Immature natural killer cell (primary cell): ENCODE measurements at places on chromosomes 5 and 9.
A peak's percentile ranks its signal among the peaks of the same experiment; 100 is the strongest.

DNA sequence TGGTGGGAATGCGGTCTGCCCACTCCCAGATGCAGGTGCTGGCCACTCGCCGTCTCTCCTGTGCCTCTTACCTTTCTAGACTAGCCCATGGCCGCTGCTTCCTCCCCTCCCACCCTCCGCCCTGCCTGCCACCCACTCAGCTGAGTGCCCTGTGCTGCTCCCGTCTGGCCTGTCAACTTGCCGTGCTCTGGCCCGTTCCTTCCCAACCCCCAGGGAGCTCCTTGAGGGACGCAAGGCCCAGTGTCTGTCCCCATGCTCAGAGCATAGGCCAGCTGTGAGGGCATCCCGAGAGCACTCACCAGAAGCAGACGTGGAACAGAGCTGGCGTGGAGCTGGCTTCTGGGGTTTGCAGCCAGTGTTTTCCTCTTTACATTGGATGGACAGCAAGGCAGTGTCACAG, 20.2 kb downstream of the HNRNPH1 start:
- H3K27ac ChIP-seq = no peak overlapping the region
- no peak for DNase-seq
- peaks cover 3% of the 10 kb centered on the region for H3K27me3 ChIP-seq
- H3K4me3 ChIP-seq = no peak overlapping the region
- H3K36me3 ChIP-seq = peaks cover 28% of the 10 kb centered on the region

DNA sequence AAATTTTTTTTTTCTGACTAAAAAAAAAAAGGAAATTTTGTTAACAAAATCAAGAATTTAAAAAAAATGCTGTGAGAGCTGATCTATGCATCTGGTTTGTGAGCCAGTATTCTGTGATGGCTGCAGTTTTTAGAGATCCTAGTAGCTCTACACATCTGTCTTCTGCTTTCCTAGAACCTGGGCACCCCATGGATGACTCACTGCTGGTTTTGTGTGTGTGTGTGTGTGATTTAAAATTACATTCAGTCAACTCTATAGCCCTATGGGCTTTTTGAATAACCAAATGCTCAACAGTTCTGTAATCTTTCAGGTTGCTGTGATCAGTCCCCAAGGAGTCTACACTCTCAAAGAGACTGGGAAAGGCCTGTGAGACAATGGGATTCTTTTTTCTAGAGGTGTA, 2.5 kb upstream of the PSMD5 start:
- DNase-seq = no peak
- peaks cover 40% of the 10 kb centered on the region for H3K4me1 ChIP-seq
- H3K4me3 ChIP-seq = peak overlapping the region; percentile 96
- peak overlapping the region; percentile 95 for H3K27ac ChIP-seq
- H3K27me3 ChIP-seq = peaks cover 2% of the 10 kb centered on the region

GRCh38 chr5:68884883-68885282, 208.9 kb upstream of the SLC30A5 start:
- H3K36me3 ChIP-seq = no peaks in the 10 kb centered on the region
- no peak overlapping the region for H3K4me3 ChIP-seq
- no peaks in the 10 kb centered on the region for H3K27me3 ChIP-seq
- no peak for DNase-seq
- no peaks in the 10 kb centered on the region for H3K4me1 ChIP-seq

- no peaks in the 10 kb centered on the region for H3K36me3 ChIP-seq
- H3K4me3 ChIP-seq = peak overlapping the region; percentile 74
- peaks cover 27% of the 10 kb centered on the region for H3K4me1 ChIP-seq
Measured at GRCh38 chr5:115068239-115069086, 101.2 kb downstream of the TRIM36 start.

DNA sequence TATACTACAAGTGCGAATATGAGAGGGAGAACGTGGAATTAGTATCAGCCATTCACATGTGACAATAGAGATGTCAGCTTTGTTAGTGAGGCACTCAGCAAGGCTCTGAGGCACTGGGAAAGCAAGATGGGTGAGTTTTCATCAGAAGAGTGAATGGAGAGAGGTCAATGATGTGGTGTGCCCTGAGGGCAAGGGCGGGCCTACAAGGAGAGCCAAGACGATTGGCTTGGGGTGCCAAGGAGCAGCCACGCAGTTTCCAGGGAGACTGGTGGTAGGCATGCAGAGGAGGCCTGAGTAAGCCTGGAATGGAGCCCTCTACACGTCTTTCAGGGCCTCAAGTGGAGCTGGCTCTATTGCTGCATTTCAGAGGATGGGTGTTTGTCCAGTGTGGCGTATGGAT, 24.7 kb downstream of the BTF3 start:
- H3K4me3 ChIP-seq = no peak overlapping the region
- no peak for DNase-seq
- H3K4me1 ChIP-seq = peaks cover 2% of the 10 kb centered on the region
- H3K27me3 ChIP-seq = peaks cover 3% of the 10 kb centered on the region
- H3K27ac ChIP-seq = no peak overlapping the region

DNA sequence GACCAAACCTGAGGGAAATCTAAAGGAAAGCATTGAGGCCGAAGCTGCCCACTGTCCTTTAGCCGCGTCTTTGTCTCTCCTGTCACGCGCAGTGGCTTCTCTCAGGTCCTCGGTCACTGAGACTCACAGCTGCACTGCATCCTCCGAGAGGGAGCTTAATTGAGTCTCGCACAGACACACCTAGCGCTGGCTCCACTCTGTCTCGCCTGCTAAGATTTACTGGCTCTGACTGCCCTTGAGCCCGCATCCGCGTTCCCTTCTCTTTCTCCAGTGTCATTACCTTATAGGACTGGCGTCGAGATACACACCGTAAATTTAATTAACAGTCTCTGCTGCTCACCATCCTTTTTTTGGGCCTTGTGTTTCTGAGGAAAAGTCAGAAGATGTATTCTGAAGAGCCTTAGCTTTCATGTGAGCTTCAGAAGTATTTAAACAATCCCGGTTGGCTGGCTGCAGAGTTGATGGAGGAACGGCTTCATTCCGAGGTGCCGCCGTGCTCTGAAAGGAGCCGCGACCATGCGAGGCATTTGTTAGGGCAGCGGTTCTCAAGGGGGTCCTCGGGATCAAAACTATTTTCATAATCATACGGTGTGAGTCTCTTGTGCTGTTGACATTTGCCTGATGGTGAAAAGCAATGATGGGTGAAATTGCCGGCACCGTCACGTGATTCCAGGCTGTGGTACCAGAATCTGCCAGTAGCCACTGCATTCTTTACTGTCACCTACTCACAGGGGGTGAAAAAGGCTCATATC, 58.3 kb downstream of the GPR107 start:
- H3K36me3 ChIP-seq = peaks cover 32% of the 10 kb centered on the region
- H3K27me3 ChIP-seq = no peaks in the 10 kb centered on the region
- peak overlapping the region; percentile 41 for H3K4me3 ChIP-seq
- no peak for DNase-seq

GRCh38 chr5:8870959-8871355, 674.9 kb downstream of the SEMA5A start:
- H3K27ac ChIP-seq = no peak overlapping the region
- no peak overlapping the region for H3K4me3 ChIP-seq
- no peaks in the 10 kb centered on the region for H3K36me3 ChIP-seq
- H3K27me3 ChIP-seq = no peaks in the 10 kb centered on the region

DNA sequence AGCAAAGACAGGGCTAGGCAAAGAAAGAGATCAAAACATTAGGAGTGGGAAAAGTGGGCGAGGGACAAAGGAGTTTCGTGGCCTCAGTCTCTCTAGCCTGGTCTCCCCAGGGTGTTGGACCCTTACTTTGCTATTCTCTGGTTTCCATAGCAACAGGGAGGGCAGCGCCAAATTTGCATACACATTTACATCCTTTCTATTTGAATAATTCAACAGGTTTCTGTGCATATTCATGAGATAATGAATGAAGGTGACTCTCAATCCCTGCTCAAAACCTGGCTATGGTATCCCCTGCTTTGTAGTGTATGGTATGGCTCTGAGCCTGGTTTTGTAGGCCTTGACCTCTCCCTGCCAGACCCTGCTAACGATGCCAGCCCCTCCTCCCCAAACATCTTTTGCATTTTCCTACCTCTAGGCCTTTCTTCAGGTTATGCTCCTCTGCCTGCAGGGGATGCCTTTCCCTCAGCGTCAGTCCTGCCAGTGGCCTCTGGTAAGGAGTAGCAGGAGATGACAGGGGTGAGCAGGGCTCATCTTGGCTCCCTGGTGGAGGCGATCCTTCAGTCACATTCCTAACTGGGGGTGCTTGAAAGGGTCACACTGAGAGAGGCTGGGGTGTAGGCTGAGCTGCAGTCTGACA, 9.8 kb downstream of the RPP25L start:
- H3K27me3 ChIP-seq = peaks cover 6% of the 10 kb centered on the region
- H3K4me3 ChIP-seq = no peak overlapping the region
- H3K36me3 ChIP-seq = no peaks in the 10 kb centered on the region
- H3K27ac ChIP-seq = no peak overlapping the region

DNA sequence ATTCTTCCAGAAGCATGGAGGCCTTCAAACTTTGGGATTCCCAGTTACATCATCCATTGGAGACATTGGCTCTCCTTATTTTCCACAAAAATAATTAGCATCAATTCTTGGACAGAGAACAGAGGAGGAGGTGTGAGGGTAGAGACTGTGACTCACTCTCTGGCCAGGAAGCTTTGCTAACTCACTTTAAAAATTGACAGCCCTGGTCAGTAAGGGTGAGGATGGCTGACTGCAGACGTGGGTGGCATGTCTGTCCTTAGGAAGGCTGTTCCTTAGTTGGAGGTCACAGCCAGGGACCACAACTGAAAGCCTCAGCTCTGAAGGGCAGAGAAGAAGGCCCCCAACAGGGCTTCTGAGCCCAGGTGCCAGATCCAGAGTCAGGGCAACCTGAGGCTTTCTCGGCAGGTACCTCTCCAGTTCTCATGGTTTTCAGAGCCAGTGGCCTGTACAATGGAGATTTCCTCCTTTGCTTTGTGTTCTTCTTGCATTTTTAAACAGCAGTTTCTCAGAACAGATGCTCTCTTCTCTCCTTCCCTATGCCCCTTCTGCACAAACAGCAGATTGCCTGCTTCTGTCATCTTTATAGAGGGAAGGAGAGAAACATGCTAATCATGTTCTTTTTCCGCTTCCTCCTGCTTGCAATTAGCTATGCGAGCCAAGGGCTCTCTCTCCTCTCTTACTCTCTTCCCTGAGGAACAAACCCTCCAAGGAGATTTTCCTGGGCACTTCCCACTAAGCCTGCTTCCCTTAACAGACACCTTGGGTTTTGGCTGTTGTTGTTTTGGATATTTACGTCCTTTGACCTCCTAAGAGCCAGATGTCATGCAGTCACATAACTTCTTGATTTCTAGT, 92.5 kb upstream of the ZNF366 start:
- H3K36me3 ChIP-seq = no peaks in the 10 kb centered on the region
- no peak for DNase-seq
- no peak overlapping the region for H3K27ac ChIP-seq
- no peaks in the 10 kb centered on the region for H3K27me3 ChIP-seq

DNA sequence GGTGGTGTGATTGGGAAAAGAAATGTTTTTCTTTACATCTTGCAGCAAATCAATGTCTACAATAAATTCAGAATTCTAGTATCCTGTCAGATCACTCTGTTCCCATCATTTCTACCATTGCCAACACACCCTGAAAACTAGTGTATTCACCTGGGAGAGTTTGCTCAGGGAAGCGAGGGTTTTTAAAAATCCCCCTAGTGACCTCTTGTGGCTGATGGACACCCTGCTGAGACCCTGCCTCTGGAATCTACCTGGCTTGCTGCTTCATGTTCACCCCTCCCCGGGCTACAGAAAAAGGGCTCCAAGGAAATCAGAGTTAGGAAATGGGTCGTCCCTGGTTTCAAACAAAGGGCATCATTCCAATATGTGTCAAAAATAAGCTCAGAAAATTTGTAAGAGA, 21.4 kb upstream of the ALDOB start:
- H3K4me3 ChIP-seq = no peak overlapping the region
- H3K27ac ChIP-seq = no peak overlapping the region
- no peaks in the 10 kb centered on the region for H3K4me1 ChIP-seq
- H3K36me3 ChIP-seq = no peaks in the 10 kb centered on the region
- peaks cover 6% of the 10 kb centered on the region for H3K27me3 ChIP-seq

DNA sequence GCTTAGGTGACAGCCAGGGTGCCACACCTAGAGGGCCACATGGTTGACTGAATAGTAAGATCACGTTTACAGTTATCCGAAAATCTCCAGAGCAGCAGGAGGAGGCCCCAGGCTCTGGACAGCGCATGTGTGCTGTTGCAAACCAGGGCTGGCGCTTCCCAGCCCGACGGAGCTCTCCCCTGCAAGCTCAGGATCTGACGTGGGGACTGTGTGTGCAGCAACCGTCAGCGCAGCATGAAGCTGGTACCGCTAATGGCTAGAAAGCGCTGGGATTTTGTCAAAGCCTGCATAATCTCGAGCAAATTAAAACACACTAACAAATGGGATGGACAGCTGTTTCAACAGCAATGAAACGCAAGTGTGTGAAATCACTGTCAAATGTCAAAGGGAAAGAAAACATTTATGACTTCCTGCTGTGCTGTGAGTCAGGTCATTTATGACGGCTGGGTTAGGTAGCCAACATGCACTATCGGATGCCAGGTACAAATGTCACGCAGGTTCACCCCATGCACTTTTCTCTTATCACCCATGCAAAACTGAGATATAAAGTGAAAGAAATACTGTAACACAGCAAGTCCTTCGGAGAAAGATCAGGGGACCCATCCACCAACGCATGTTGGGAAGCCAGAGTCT, 7.5 kb downstream of the SURF4 start:
- no peak overlapping the region for H3K4me3 ChIP-seq
- no peaks in the 10 kb centered on the region for H3K27me3 ChIP-seq
- peak overlapping the region; percentile 93 for H3K27ac ChIP-seq
- no peak for DNase-seq
- H3K4me1 ChIP-seq = peaks cover 72% of the 10 kb centered on the region
- H3K36me3 ChIP-seq = peaks cover 13% of the 10 kb centered on the region

DNA sequence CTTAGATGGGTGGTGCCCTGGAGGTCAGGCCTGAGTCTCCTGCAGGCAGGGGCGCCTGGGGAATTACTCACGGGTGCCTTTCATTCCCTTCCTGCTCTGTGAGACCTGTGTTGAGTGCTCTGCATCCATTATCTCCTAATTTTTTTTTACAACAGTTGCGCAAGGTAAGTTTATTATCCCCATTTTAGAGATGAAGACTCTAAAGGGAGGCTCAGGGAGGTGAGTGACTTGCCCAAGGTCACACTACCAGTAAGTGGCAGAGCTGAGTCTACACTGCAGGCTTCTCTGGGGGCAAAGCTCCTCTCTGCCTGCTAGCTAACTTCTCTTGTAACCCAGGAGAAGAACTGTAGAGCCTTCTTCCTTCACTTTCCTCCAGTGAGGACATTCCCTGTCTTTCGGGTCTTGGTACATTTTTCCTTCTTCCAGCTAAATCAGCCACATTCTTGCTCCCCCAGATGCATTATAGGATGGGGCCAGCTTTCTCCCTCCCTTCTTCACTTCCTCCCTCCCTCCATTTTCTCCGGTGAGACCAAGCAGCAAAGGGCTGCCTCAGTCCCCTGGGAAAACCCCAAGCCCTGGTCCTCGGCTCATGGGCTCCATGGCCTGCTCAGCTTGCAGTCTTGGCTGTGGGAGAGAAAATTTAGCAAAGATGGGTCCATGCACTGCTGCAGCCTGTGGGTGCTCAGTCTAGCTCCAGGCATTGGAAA, 1.8 kb downstream of the PRR7 start:
- no peak for DNase-seq
- no peaks in the 10 kb centered on the region for H3K36me3 ChIP-seq
